ENCODE measurements at places on chromosomes 4 and X.

DNA sequence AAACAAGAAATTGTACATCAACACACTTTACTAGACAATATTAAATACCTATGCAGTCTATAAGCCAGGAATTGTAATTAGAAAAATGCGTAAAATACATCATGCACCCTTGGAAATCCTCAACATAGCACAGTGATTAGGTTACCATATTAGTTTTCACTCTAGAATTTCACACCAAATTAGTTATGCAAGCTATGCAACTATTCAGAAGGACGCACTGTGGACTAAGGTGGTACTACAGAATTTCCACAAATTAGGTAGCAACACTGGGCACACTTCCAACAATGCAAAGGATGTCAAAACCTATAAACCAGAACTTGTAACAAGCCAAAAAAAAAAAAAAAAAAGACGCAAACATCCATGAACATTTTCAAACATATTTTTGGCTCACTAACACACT lies 71.1 kb upstream of the ZCCHC13 start:
- no peak for DNase-seq

DNA sequence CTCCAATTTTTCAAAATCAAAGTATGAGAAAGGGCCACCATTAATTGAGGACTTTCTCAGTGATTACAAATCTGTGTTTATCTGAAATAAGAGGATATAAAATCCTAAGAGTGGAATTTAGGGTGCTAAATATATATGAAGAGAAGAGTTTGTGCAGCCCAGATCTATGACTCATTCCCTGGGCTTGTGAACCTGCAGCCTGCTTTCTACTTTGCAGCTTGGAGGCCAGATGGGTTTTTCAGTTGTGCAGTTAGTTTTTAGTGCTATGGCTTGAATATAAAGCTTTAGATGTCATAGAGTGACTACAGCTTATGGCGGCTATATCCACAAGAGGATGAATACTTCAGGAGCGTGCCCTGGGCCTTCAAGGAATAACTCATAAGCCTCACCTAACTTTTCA lies 1391.1 kb downstream of the FSTL5 start:
- no peak for DNase-seq

DNA sequence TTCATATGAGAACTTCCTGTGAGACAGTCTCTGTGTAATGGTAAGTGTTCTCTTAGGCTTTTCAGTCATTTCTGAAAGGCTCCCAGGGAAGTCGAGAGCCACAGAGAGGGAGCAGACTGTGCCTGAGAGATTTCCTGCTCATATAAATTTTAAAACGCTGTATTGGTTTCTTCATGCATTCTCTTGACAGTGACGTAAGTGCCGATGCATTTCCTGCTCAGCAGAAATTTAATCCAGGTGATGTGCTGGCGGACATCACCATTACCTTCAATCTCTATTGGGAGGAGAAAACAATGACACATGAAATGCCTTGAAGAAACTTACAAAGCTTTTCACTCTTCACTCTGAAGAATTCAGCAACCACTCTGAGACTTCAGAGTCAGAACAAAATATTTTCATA lies 383.6 kb downstream of the BMPR1B start:
- no peak for DNase-seq

- no peak for DNase-seq
These were observed 964.7 kb downstream of the RAB28 start for GRCh38 chr4:12519426-12519825.

DNA sequence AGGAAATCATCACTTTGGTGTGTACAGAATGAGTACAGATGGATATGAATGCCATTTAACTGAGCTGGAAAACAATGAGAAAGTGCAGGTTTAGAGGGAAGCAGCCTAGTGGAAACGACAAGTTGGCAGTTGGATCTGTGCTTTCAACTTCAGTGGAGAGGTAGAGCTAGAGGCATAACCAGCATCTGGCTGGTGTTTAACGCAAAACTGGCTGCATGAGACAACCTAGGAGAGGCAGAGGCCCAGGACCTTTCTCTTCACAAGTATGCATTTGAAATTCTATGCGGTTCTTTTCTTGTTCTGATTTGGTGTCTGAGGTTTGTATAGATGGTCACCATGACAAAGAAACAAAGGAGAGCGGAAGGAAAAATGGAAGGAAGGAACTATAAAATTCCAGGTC lies 63.1 kb downstream of the ANXA5 start:
- no peak for DNase-seq

DNA sequence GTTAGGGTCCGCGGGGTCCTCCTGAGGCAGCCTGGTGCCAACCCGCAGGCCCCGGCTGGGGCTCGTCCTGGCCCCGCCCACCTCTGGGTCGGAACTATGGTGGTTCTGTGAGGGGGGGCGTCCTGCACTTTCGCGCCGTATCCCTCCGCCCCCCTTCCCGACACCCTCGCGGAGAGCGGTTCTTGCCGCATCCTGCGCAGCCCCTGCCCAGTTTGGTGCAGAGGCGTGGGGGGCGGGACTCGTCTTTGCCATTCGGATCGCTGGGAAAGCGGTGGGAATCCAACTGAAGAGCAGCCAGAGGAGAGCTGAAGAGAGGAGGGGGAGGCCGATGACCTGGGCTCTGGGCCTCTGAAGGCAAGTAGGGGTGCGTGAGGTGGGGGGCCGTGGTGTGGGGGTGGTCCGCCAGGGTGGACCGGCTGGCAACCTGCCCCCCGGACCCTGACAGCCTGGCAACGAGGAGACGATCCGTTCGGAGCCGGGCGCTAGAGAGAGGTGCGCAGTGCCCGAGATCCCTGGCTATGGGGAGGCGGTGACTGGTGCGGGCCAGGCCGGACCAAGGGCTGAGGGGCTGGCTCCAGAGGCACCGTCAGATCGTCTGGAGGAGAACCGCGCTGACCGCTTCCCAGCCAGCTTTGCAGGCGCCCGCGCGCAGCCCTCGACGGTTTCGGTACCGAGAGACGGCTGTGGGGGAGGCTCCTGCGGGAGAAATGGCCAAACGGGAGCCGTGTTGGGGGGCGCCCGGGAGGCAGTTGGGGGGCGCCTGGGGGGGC lies at the start of gene GPRASP1:
Gene GPRASP1 (plus strand): TSS at position 242 of the 770 bp plus-strand sequence. CDS start 2,431 bp downstream, outside the sequence.
- DNase-seq, result peak; percentile 12

DNA sequence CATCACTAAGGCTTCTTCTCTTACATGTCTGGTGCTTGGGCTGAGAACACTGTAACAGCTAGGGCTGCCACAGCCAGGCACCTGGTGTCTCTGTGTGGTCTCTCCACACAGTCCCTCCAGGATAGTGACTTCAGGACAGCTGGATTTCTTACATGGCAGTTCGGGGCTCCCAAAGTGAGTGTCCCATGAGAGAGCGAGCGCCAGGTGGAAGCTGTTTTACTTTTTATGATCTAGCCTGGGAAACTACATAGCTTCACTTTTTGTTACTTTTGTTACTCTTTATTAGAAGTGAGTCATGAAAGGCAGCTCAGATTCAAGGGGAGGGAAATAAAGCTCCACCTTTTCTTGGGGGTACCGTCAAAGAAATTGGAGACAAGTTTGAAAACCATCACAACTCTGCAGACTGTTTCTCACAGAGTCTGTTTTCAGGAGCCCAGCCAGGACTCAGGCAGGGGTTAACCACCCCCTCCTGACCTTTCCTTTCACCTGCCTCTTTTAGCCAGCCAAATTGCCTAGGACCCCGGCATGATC lies 373.0 kb downstream of the MID1IP1 start:
- DNase-seq, result no peak

- no peak for DNase-seq
These were observed 7.8 kb downstream of the LARP1B start for GRCh38 chr4:128068918-128069317.

GRCh38 chr4:128371876-128372275 lies 84.3 kb upstream of the PGRMC2 start:
- DNase-seq, result no peak

DNA sequence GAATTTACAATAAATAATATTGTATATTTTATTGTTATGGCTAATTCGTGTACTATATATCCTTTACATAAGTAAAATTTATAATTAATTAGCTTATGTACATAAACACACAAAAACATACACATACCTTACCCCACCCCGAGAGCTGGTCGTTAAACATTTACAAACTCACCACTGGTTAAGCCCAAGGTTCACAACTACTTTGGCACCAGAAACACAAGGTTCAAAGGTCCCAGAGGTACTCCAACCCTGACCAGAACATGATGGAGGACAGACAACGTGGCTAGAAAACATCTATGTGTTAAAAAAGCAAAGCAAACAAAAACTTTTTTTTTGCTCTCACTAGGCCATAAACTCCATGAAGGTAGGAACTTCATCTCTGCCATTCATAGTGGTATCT lies 37.7 kb downstream of the SLC25A5 start:
- DNase-seq, result no peak

DNA sequence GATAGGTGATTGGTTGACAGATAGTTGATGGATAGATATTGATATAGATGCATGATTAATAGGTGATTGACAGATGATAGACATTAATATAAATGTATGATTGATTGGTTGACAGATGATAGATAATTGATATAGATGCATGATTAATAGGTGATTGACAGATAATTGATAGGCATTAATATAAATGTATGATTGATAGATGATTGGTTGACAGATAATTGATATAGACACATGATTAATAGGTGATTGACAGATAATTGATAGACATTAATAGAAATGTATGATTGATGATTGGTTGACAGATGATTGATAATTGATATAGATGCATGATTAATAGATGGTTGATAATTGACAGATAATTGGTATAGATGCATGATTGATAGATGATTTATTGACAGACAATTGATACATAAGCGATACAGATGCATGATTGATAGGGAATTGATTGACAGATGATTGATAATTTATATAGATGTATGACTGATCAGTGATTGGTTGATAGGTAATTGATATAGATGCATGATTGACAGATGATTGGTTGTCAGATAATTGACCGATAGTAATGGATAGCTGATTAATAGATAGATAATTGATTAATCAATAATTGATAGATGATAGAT lies 44.9 kb upstream of the PPP2R3B start:
- DNase-seq, result no peak

GRCh38 chrX:123909523-123909922 lies 49.7 kb downstream of the XIAP start:
- DNase-seq, result no peak

- no peak for DNase-seq
These were observed 1450.7 kb upstream of the TENM3 start for GRCh38 chr4:180792541-180792940.

GRCh38 chr4:11724731-11725130 lies 296.0 kb upstream of the HS3ST1 start:
- DNase-seq, result no peak

- no peak for DNase-seq
These were observed 351.9 kb upstream of the FTHL17 start for GRCh38 chrX:31423609-31424189.

DNA sequence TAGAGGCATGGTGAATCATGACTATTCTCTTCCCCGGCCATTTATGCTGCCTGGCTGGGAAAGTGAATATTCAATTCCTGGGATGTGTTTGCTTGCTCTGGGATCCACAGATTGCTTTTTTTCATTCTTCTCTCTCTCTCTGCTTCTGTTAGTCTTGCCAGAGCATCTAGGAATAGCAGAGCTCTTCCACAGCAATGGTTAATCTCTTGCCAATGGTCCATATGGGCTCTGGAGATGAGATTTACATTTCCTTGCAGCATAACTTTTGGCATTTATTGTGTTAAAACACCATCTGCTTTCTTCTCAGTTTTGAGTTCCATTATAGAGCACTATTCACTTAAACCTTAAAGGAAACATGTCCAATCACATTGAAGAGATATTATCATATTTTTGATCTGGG lies 59.2 kb upstream of the GUCY1A1 start:
- DNase-seq, result no peak

DNA sequence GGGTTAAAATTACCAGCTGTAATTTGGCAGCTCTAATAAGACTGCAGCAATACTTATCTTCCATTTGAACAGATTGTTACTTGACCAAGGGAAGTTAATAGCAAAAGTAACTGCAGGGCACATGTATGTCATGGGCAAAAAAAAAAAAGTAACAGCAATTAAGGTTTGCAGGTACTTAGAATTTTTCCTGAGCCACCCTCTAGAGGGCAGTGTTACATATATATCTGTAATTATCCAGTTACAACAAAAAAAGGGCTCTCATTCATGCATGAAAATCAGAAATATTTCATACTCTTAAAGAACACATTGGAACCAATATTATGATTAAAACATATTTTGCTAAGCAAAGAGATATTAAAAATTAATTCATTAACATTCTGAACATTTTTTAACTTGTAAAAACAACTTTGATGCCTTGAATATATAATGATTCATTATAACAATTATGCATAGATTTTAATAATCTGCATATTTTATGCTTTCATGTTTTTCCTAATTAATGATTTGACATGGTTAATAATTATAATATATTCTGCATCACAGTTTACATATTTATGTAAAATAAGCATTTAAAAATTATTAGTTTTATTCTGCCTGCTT lies 25.1 kb downstream of the XIAP start:
- no peak for DNase-seq

- no peak for DNase-seq
These were observed 1754.3 kb upstream of the AGA start for GRCh38 chr4:179196511-179196910.

DNA sequence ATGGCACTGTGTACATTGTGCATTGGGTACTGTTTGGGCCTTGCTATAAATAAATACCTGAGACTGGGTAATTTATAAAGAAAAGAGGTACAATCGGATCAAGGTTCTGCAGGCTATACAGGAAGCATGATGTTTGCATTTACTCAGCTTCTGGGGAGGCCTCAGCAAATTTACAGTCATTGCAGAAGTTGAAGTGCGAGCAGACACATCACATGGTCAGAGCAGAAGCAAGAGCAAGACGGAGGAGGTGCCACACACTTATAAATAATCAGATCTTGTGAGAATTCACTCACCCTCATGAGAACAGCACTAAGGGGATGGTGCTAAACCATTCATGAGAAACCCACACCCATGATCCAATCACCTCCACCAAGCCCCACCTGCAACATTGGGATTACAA lies 505.0 kb downstream of the ARAP2 start:
- no peak for DNase-seq

GRCh38 chr4:112140536-112140935 lies 4.7 kb upstream of the FAM241A start:
- no peak for DNase-seq

- no peak for DNase-seq
These were observed 23.3 kb downstream of the SLC9A7 start for GRCh38 chrX:46735622-46736021.

DNA sequence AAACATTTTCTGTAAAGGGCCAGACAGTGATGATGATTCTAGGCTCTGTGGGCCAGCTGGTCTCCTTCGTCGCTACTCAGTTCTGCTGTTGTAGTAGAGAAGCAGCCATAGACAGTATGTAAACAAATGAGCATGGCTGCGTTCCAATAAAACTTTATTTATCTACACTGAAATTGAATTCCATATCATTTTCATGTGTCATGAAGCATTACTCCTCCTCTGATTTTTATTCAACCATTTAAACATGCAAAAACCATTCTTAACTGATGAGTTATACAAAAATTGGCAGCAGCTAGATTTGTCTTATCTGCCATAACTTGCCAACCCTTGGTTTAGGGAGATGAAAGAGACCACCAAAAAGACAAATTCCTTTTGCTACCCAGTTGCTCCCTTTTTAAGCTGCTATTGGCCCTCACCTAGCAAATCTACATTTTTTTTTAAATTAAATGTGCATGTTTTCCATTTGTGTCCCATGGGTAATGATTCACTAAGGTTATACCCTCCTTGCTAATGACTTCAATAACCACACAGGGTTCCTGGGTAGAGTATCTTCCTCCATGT lies 309.9 kb downstream of the DHX15 start:
- DNase-seq, result no peak

Measured in stimulated activated CD4-positive, alpha-beta T cell treated with anti-CD3 and anti-CD28 coated beads, TNF-alpha, amount 100 ng/mL, for 24 hours (primary cell).